Fibroblast of lung (primary cell): ENCODE measurements at places on chromosomes 7 and 10.

- DNase-seq = peak; percentile 92
Measured at GRCh38 chr10:24465891-24466818, 257.2 kb downstream of the KIAA1217 start.

- no peak for DNase-seq
Measured at GRCh38 chr10:117464176-117464575, 78.4 kb upstream of the EMX2 start.

DNA sequence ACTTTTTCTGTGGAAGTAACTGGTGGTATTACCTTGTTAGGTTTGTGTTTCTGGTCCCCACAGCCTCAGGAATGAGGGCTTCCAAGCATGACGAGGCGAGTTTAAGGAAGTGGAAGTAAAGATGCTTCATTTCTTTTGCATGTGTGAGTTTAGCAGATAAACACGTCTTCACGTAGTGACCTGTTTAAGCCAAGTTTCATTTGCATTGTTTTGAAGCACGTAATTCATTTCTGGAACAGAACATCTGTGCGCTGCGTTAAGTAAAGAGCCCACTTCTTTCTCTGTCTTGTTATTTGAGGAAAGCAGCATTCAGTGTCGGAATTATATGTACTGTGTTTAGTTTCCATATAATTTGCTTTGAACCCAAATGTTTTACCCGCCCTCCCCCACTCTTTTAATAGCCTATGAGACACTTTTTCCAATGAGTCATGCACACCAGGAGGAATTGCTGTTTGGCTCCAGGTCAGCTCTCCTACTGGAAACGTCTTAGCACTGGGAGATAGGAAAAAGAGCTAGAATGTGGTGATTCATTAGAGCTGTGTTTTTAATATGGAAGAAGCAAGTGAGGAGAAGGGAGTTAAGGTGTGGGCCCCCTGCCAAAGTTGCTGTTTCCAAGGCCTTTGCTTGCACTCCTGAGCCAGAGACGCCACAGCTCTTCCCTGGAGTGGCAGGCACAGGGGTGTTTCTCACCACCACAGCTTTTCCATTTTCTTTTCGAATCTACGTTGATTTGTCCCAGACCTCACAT lies 36.7 kb downstream of the BTBD16 start:
- DNase-seq = peak; percentile 89

GRCh38 chr7:147171013-147171391 lies 1054.4 kb downstream of the CNTNAP2 start:
- no peak for DNase-seq

DNA sequence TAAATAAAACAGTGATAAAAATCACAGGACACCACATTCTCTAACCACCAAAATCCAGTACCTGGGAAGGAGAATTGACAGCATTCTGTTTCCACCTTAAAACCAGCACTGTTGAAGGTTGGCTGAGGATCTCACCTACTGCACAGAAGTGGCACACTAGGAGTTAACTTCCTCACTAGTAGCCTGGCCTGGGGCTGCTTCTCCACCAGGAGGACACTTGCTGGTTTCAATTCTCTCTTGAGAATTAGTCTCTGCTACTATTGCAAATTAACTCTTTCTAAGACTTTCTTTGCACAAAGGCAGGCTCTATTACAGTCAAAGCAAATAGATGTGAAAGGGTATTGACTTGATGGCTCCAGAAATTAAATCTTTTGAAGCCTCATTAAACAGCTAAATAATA lies 2.3 kb upstream of the CTTNBP2 start:
- DNase-seq = peak; percentile 24
